ENCODE measurements at places on chromosomes 1 and 21. TPM values are rescaled to one million over a fixed set of nuclear protein-coding genes. Genes with fewer than 3 reads are reported as not detected.

DNA sequence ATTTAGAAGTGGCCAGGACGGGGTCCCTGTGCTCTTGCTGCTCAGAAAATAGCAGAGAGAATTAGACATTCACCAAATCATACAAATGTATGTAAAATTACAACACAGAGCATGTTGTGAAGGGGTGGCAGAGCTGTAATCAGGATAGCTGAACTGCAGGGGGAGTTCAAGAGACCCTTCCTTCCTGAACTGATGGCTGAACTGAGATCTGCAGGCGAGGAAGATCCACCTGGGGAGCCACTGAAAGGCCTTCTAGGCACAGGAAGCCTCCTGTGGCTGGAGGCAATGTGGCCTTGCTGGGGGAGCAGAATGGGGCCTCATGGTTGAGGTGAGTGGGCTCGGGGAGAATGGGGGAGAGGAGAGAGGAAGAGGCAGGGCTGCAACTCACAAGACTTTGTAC is 216.5 kb downstream of the PRDM2 start:
- H3K27me3 ChIP-seq: no peaks in the 10 kb centered on the region
- no peak overlapping the region for H3K4me3 ChIP-seq
- no peak overlapping the region for H3K27ac ChIP-seq
- DNase-seq: no peak
- H3K4me1 ChIP-seq: no peaks in the 10 kb centered on the region

GRCh38 chr21:42309753-42310213 is 5.4 kb downstream of the TFF3 start:
- no peaks in the 10 kb centered on the region for H3K4me1 ChIP-seq
- H3K36me3 ChIP-seq: no peaks in the 10 kb centered on the region
- H3K4me3 ChIP-seq: no peak overlapping the region

- H3K27ac ChIP-seq: no peak overlapping the region
- H3K4me1 ChIP-seq: no peaks in the 10 kb centered on the region
- no peak for DNase-seq
Observed at GRCh38 chr1:192610112-192610889, 25.6 kb upstream of the RGS13 start.

The UTS2 gene
- not detected for total RNA-seq

GRCh38 chr1:55210990-55211801 is 4.0 kb downstream of the USP24 start:
- H3K4me1 ChIP-seq: peaks cover 10% of the 10 kb centered on the region
- no peaks in the 10 kb centered on the region for H3K27me3 ChIP-seq
- H3K4me3 ChIP-seq: no peak overlapping the region
- DNase-seq: no peak

GRCh38 chr21:27694667-27695066 is 727.8 kb upstream of the ADAMTS5 start:
- H3K27ac ChIP-seq: no peak overlapping the region
- H3K4me1 ChIP-seq: no peaks in the 10 kb centered on the region
- H3K4me3 ChIP-seq: no peak overlapping the region
- H3K36me3 ChIP-seq: no peaks in the 10 kb centered on the region
- no peak for DNase-seq

The KIF14 gene
- 1.2 TPM for total RNA-seq

- peaks cover 3% of the 10 kb centered on the region for H3K36me3 ChIP-seq
- H3K27ac ChIP-seq: no peak overlapping the region
- H3K4me3 ChIP-seq: no peak overlapping the region
- H3K27me3 ChIP-seq: no peaks in the 10 kb centered on the region
- peaks cover 18% of the 10 kb centered on the region for H3K4me1 ChIP-seq
Observed at GRCh38 chr1:15622712-15623373, 5.6 kb downstream of the DDI2 start.

GRCh38 chr1:246784621-246785493 is 60.6 kb downstream of the SCCPDH start:
- H3K4me1 ChIP-seq: peaks cover 4% of the 10 kb centered on the region
- peaks cover 6% of the 10 kb centered on the region for H3K36me3 ChIP-seq
- no peak overlapping the region for H3K27ac ChIP-seq

DNA sequence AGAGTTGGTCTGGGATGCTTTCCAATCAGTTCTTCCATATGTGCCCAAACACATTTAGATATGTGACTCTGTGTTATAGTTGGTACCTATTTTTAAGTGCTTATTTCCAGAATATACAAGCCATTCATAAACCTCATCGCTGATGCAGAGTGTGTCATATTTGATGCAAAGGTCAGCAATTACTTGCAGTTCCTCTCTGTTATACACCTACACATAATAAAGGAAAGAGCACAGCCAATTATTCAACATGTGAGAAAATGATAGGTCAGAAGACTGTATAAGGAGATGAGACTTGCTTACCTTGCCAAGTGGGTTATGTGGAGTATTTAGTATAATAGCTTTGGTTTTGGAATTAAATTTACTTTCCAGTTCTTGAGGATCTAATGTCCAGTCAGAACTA is 31.3 kb downstream of the KYAT3 start:
- peaks cover 24% of the 10 kb centered on the region for H3K36me3 ChIP-seq
- no peak for DNase-seq
- H3K27ac ChIP-seq: no peak overlapping the region
- H3K4me3 ChIP-seq: no peak overlapping the region
- no peaks in the 10 kb centered on the region for H3K4me1 ChIP-seq

DNA sequence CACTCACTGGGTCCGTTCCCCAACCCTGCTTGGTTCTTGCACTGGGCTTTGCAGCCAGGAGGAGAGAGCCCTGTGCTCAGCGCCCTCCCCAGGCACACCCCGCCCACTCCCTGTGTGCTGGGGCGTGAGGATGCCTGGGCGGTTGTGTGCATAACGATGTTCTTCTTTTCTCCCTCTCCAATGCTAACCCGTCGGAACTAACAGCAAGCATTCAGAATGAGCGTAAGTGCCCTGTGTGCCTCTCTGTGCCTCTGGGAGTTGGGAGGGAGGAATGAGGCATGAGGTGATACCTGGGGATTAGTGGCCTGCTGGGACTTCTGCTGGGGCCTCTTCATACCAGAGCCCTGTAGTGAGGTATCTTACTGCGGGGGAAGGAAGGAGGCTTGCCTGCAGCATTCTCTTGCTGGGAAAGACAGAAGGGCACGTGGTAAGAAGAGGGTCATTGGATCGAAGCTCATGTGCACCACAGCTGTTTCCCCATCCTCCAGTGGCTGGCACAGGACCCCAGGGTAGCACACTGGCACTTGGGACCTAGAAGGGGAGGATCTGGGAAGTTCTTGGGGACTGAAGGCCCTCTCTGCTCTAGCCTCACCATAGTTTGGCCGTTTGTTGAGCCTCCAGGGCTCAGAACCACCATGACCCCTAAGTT is 79.8 kb downstream of the NFASC start:
- no peaks in the 10 kb centered on the region for H3K27me3 ChIP-seq
- no peak overlapping the region for H3K4me3 ChIP-seq
- H3K4me1 ChIP-seq: no peaks in the 10 kb centered on the region
- H3K36me3 ChIP-seq: no peaks in the 10 kb centered on the region

The TMEM61 gene
- total RNA-seq: not detected

The DNM3 gene
- 6.5 TPM for total RNA-seq

- H3K27me3 ChIP-seq: no peaks in the 10 kb centered on the region
- DNase-seq: peak; percentile 19
- no peaks in the 10 kb centered on the region for H3K36me3 ChIP-seq
- H3K4me1 ChIP-seq: peaks cover 5% of the 10 kb centered on the region
Observed at GRCh38 chr1:208437401-208437800, 193.2 kb upstream of the PLXNA2 start.

DNA sequence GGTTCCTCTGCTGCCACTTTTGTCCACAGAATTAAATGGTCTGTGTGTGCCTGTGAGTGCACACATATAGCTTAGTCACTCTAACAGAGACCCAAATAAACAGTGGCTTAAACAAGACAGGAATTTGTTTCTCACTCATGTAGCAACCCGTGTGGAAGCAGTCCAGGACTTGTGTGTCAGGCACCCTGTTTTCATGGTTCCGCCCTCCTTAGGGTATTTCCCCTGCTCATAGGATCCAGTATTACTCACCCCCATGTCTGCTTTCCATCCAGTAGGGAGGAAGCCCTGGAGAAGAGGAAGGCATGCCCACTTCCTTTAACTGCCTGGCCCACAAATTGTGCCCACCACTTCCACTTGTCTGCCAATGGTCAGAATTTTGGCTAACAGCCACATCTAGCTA is 41.3 kb upstream of the TACSTD2 start:
- H3K4me3 ChIP-seq: no peak overlapping the region
- H3K27ac ChIP-seq: peak overlapping the region; percentile 53
- peak; percentile 94 for DNase-seq

GRCh38 chr1:66733348-66734017 is 18.8 kb upstream of the DYNLT5 start:
- DNase-seq: peak; percentile 48
- H3K4me1 ChIP-seq: no peaks in the 10 kb centered on the region
- H3K27ac ChIP-seq: no peak overlapping the region
- H3K4me3 ChIP-seq: no peak overlapping the region
- no peaks in the 10 kb centered on the region for H3K27me3 ChIP-seq

GRCh38 chr1:3356827-3357460 is 97.5 kb upstream of the ARHGEF16 start:
- no peak overlapping the region for H3K4me3 ChIP-seq
- H3K36me3 ChIP-seq: no peaks in the 10 kb centered on the region
- H3K27me3 ChIP-seq: peaks cover 8% of the 10 kb centered on the region
- peaks cover 12% of the 10 kb centered on the region for H3K4me1 ChIP-seq
- no peak overlapping the region for H3K27ac ChIP-seq

DNA sequence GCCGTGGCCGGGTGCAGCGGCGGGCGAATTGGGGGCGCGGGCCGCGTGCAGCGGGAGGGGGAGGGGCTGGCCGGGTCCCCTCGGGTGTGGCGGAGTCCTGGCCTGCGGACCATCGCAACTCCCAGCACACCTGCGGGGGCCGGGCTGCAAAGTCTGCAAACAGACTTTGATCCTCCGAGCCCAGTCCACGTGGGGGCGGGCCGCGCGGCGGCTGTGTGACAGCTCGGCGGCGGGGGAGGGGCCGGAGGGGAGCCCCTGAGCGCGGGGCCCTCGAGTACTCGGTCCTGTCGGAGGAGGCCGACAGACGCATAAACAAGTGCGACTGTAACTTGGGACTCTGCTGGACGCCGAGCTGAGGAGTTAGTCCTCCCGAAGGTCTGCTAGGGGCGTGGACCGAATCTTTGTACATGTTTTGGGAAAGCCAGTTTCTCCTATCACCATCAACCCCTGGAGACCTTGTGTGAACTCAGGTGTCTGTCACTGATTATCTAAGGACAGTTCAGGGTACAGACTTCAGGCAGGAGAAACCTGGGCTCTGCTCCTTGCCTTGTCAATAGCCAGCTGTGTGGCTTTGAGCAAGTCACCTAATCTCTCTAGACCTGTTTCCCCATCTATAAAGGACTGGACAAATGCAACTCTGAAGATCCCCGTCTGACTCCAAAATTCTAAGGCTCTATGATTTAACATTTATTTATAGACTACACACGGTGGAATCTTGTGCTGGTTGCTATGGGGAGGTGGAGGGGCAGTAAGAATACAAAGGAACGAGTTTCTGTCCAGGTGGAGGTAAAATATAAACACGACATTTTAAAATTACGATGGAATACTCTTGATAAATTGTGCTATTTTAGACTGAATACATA is 710 bp upstream of the SLC30A1 start:
- H3K4me1 ChIP-seq: peaks cover 26% of the 10 kb centered on the region
- peaks cover 10% of the 10 kb centered on the region for H3K36me3 ChIP-seq
- H3K27ac ChIP-seq: peak overlapping the region; percentile 9
- no peak for DNase-seq

GRCh38 chr1:84422909-84423308 is 24.6 kb downstream of the DNASE2B start:
- peaks cover 8% of the 10 kb centered on the region for H3K4me1 ChIP-seq
- no peak for DNase-seq
- H3K27me3 ChIP-seq: no peaks in the 10 kb centered on the region
- H3K4me3 ChIP-seq: no peak overlapping the region
- H3K27ac ChIP-seq: no peak overlapping the region

DNA sequence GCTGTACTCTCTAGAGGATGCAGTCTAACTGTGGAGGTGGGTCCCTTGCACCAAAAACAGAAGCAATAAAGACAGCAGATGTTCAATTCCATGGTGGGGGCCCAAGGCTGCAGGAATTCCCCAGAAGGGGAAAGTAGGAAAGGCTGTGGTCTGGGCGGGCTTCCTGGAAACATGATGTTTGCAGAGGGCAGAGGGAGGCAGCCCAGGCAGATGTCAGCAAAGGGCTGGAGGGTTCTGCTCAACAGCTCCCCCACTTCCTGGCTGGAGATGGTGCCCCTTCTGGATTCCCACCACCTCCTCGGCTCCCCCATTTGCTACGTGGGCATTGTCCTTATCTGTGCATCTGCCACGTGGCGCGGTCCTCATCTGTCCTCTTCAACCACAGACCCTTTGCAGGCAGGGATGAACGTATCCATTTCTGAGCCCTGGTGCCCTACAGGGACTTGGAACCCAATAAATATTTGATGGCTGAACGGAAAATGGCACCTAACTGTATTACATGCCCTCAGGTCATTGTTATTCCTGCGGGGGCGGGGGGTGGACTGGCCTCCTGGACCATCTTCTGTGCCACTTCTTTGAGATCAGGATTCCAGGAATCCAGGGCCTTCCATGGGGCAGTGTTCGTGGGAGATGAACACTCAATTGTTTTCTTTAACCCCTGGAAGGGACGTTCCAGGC is 8.4 kb upstream of the GUCA2B start:
- H3K27me3 ChIP-seq: peaks cover 31% of the 10 kb centered on the region
- no peaks in the 10 kb centered on the region for H3K4me1 ChIP-seq
- no peak for DNase-seq
- H3K27ac ChIP-seq: no peak overlapping the region

The PACC1 gene
- 16.9 TPM for total RNA-seq

- H3K27ac ChIP-seq: no peak overlapping the region
- H3K4me3 ChIP-seq: no peak overlapping the region
- peak; percentile 88 for DNase-seq
- no peaks in the 10 kb centered on the region for H3K4me1 ChIP-seq
Observed at GRCh38 chr1:181469829-181470228, 13.5 kb upstream of the CACNA1E start.

GRCh38 chr1:107833061-107833460 is 131.9 kb downstream of the VAV3 start:
- H3K27ac ChIP-seq: no peak overlapping the region
- H3K36me3 ChIP-seq: no peaks in the 10 kb centered on the region
- H3K4me3 ChIP-seq: no peak overlapping the region
- DNase-seq: no peak

The WDR47 gene
- total RNA-seq: 34.2 TPM

- no peak overlapping the region for H3K4me3 ChIP-seq
- H3K27ac ChIP-seq: no peak overlapping the region
- no peak for DNase-seq
- H3K4me1 ChIP-seq: peaks cover 14% of the 10 kb centered on the region
Observed at GRCh38 chr1:204338360-204338759, 21.4 kb downstream of the PLEKHA6 start.

Measured in astrocyte (in vitro differentiated cells and primary cell).